ENCODE measurements at places on chromosomes 1 and 21. TPM values are rescaled to one million over a fixed set of nuclear protein-coding genes. Genes with fewer than 3 reads are reported as not detected.
A peak's percentile ranks its signal among the peaks of the same experiment; 100 is the strongest.

Gene CHD5
- total RNA-seq: 1.6 TPM

Gene GNG4
- total RNA-seq: 40.8 TPM

Gene CFAP74
- total RNA-seq: 0.39 TPM

Gene NPHS2
- not detected for total RNA-seq

Gene BATF3
- 6.1 TPM for total RNA-seq

Gene SGIP1
- 3.2 TPM for total RNA-seq

Gene RIMKLA
- 17.3 TPM for total RNA-seq

Gene KLHL17
- 66.9 TPM for total RNA-seq

Gene ERRFI1
- total RNA-seq: 44.6 TPM

Gene ILDR2
- total RNA-seq: 1.6 TPM

Gene S100A6
- total RNA-seq: 19.2 TPM

- peak overlapping the region; percentile 63 for H3K4me3 ChIP-seq
- H3K36me3 ChIP-seq: peaks cover 3% of the 10 kb centered on the region
- peaks cover 11% of the 10 kb centered on the region for H3K27me3 ChIP-seq
- H3K27ac ChIP-seq: peak overlapping the region; percentile 90
- H3K4me1 ChIP-seq: peaks cover 8% of the 10 kb centered on the region
Measured at GRCh38 chr1:27724961-27725373, 794 bp upstream of the FAM76A start.

- no peak overlapping the region for H3K27ac ChIP-seq
- H3K4me3 ChIP-seq: no peak overlapping the region
- DNase-seq: no peak
- peaks cover 71% of the 10 kb centered on the region for H3K4me1 ChIP-seq
- no peaks in the 10 kb centered on the region for H3K27me3 ChIP-seq
Measured at GRCh38 chr1:214028649-214029406, 41.1 kb downstream of the PROX1 start.

GRCh38 chr1:48750109-48750508 lies 26.6 kb downstream of the BEND5 start:
- peaks cover 9% of the 10 kb centered on the region for H3K4me1 ChIP-seq
- no peak for DNase-seq
- H3K27me3 ChIP-seq: no peaks in the 10 kb centered on the region
- peaks cover 9% of the 10 kb centered on the region for H3K36me3 ChIP-seq
- H3K4me3 ChIP-seq: no peak overlapping the region

DNA sequence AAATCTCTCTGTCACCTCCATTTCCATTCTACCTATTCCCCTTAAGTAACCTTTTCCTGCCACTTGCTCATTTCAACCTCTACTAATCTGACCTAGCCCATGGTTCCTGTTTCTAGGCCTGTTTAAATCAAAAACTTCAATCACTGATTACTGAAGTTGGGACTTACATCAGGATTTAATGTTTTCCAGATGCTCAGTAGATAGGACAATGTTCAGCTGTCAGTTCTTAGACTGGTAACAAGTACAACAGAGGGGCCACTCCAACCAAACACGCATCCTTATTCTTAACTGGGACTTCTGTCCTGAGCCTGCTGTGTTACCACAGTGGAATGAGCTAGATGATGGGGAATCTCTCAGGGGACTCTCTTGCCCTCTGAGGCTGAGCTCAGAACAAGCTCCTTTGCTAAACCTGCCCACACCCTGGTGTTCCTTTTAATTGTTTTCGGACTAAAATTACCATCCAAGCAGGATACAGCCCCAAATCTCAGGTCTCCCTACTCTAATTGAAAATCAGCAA lies 974.6 kb downstream of the TTLL7 start:
- H3K4me3 ChIP-seq: no peak overlapping the region
- H3K36me3 ChIP-seq: peaks cover 19% of the 10 kb centered on the region
- H3K4me1 ChIP-seq: peaks cover 32% of the 10 kb centered on the region
- no peaks in the 10 kb centered on the region for H3K27me3 ChIP-seq

- H3K4me3 ChIP-seq: no peak overlapping the region
- no peaks in the 10 kb centered on the region for H3K36me3 ChIP-seq
- peaks cover 65% of the 10 kb centered on the region for H3K27me3 ChIP-seq
- H3K4me1 ChIP-seq: no peaks in the 10 kb centered on the region
Measured at GRCh38 chr1:231618609-231619256, 7.9 kb upstream of the DISC1 start.

DNA sequence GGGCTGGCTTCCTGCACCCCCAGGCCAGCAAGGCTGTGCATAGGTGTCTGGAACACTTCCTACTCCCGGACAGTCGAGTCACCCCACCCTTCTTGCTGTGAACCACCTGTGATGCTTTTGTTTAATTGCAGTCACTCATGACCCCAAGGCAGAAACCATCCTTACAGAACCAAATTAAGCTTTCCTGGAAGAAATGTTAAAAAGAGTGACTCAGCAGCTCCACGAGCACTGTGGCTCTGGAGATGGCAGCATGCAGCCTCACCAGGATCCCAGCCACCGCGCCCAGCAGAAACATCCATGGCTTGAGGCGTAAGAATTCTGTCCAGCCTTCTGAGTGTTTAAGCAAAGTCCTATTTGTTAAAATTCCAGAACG lies 28.8 kb downstream of the SNAP47 start:
- no peaks in the 10 kb centered on the region for H3K27me3 ChIP-seq
- DNase-seq: no peak
- H3K4me3 ChIP-seq: no peak overlapping the region
- peaks cover 51% of the 10 kb centered on the region for H3K36me3 ChIP-seq
- peak overlapping the region; percentile 27 for H3K27ac ChIP-seq

DNA sequence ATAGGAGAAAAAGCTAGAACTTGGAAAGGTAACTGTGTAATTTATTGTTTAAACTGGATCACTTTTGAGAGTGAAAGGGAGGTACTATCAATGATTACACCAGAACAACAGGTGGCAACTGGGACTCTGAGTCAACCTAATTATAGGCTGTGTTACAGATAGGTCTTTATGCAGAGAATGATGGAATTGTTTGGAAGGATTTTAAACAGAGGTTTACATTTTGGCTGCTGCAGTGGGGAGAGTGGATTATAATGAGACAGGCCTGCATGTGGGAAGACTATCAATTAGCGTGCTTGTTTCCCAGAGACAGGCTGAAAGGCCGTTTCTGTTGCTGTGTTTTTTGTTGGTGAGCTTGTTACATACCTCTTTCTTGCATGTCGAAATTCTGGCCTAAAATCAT lies 432.9 kb downstream of the PLA2G4A start:
- no peak overlapping the region for H3K4me3 ChIP-seq
- no peak overlapping the region for H3K27ac ChIP-seq
- H3K4me1 ChIP-seq: peaks cover 18% of the 10 kb centered on the region
- H3K27me3 ChIP-seq: no peaks in the 10 kb centered on the region
- DNase-seq: no peak

DNA sequence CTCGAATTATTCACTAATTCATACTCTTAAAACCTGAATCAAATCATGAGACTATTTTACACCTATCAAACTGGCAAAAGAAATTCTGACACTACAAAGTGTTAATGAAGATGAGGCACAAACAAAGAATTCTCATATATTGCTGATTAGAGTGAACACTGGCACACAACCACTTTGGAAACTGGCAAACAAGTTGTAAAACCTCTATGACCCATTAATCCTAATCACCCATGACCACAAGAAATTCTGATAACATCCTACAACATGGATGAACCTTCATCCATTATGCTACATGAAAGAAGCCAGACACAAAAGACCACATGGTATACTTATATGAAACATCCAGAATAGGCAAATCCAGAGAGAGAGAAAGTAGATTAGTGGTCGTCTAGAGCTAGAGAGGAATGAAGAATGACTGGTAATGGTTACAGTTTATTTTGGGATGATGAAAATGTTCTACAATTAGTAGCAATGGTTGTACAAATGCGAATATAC lies 8.5 kb downstream of the GPBP1L1 start:
- H3K36me3 ChIP-seq: no peaks in the 10 kb centered on the region
- H3K4me3 ChIP-seq: peak overlapping the region; percentile 3
- no peaks in the 10 kb centered on the region for H3K27me3 ChIP-seq
- peaks cover 72% of the 10 kb centered on the region for H3K4me1 ChIP-seq
- DNase-seq: no peak

DNA sequence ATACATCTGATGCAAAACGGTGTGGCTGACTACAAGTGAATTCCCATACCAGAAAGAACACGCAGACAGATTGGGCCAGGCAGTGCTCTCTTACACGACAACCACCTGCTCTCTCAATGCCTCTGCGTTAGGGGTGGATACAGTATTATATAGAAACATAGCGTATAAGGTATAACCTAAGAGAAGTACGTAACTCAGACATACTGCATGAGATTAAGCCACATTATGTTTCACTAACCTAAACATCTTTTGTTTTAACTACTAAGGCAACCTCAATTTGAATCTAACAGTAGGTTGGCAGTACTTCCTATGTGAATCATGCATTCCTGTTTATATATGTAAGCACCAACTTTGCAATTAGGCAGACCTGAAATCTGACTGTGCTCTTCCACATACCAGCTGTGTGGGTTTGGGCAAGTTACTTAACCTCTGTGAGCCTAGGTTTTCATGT lies 58.1 kb upstream of the COA6 start:
- DNase-seq: no peak
- H3K4me3 ChIP-seq: no peak overlapping the region
- no peaks in the 10 kb centered on the region for H3K36me3 ChIP-seq

DNA sequence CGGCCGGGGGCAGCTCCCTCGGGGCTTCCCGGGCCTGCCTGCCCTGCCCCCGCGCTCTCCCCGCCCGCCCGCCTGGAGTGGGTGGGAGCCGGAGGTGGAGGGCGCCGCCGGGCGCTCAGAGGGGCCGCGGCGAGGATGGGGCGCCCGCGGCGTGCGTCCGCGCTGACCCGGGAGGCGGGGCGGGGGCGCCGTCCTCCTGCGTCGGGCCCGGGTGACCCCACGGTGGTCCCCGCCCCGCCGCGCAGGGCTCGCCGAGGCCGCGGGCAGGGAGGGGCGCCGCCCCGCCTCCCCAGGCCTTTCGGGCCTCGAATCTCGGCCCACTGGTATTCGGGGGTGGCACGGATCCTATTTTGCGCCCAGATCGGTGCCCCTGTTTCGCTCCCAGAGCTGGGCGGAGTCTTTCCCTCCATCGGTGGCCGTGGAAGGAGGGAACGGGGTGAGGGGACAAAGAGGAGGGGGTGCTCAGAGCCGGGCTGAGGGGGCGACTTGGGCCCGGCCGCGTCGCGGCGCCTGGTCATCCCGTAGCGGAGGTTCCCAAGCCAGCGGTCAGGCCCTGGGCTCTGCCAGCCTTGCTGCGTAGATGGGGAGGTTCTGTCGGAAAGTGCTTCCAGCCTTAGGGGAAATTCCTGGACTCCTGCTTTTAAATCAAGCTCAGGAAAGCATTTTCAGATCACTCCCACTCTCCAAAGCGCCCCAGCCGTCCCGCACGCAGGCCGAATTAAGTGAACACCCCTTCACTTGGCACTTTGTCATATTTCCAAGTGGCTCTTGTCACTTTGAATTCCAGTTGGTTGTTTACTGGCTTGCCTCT lies 545 bp downstream of the PATJ start:
- H3K4me3 ChIP-seq: peak overlapping the region; percentile 77
- DNase-seq: peak; percentile 52
- peak overlapping the region; percentile 61 for H3K27ac ChIP-seq
- no peaks in the 10 kb centered on the region for H3K27me3 ChIP-seq
- H3K36me3 ChIP-seq: no peaks in the 10 kb centered on the region

GRCh38 chr1:40218333-40218732 lies 29.4 kb upstream of the TMCO2 start:
- DNase-seq: no peak
- H3K27me3 ChIP-seq: no peaks in the 10 kb centered on the region
- H3K36me3 ChIP-seq: 0 out of 2 replicates have a peak, but pooled peaks cover 5% of the 10 kb centered on the region

GRCh38 chr1:219460081-219460895 lies 152.6 kb downstream of the ZC3H11B start:
- H3K4me3 ChIP-seq: no peak overlapping the region
- H3K27me3 ChIP-seq: no peaks in the 10 kb centered on the region
- DNase-seq: no peak

Data from WTC11 (cell line).